ENCODE measurements at places on chromosomes 6 and 20.
A peak's percentile ranks its signal among the peaks of the same experiment; 100 is the strongest.

- no peaks in the 10 kb centered on the region for H3K36me3 ChIP-seq
- DNase-seq, result no peak
- no peaks in the 10 kb centered on the region for H3K27me3 ChIP-seq
- H3K4me1 ChIP-seq, result peaks cover 28% of the 10 kb centered on the region
- no peak overlapping the region for H3K27ac ChIP-seq
These were observed 6.8 kb downstream of the PMEPA1 start for GRCh38 chr20:57703013-57703412.

- no peak overlapping the region for H3K27ac ChIP-seq
- no peaks in the 10 kb centered on the region for H3K36me3 ChIP-seq
- DNase-seq, result no peak
- no peaks in the 10 kb centered on the region for H3K4me1 ChIP-seq
- no peak overlapping the region for H3K4me3 ChIP-seq
- no peaks in the 10 kb centered on the region for H3K27me3 ChIP-seq
These were observed 825.7 kb upstream of the MAP3K7 start for GRCh38 chr6:91412532-91412931.

GRCh38 chr6:136609873-136610706 lies 59.9 kb upstream of the MAP7 start:
- peak overlapping the region; percentile 39 for H3K27ac ChIP-seq
- peaks cover 7% of the 10 kb centered on the region for H3K36me3 ChIP-seq
- peaks cover 9% of the 10 kb centered on the region for H3K4me1 ChIP-seq
- H3K4me3 ChIP-seq, result no peak overlapping the region
- no peak for DNase-seq
- H3K27me3 ChIP-seq, result no peaks in the 10 kb centered on the region

DNA sequence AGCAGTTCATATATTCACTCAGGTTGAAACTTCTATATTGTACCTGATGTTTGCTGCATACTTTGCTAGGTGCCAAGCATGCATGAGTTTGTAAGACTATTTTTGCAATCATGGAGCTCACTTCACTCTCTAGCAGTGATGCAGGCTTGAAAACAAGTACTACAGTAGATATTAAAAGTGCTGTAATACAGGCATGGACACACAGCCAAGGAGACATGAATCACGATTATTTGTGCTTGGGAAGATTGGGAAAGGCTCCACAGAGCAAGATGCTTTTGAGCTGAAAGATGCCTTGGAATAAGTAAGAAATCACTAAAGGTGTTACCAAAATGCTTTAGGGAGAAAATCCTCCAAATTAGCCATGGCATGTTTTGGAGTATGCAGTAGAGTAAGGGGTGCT lies 427.4 kb downstream of the UTRN start:
- H3K27ac ChIP-seq, result no peak overlapping the region
- DNase-seq, result no peak
- no peaks in the 10 kb centered on the region for H3K36me3 ChIP-seq
